ENCODE measurements at places on chromosomes 5 and 9.

GRCh38 chr9:77375956-77376532 lies 198.7 kb downstream of the VPS13A start:
- DNase-seq: no peak

DNA sequence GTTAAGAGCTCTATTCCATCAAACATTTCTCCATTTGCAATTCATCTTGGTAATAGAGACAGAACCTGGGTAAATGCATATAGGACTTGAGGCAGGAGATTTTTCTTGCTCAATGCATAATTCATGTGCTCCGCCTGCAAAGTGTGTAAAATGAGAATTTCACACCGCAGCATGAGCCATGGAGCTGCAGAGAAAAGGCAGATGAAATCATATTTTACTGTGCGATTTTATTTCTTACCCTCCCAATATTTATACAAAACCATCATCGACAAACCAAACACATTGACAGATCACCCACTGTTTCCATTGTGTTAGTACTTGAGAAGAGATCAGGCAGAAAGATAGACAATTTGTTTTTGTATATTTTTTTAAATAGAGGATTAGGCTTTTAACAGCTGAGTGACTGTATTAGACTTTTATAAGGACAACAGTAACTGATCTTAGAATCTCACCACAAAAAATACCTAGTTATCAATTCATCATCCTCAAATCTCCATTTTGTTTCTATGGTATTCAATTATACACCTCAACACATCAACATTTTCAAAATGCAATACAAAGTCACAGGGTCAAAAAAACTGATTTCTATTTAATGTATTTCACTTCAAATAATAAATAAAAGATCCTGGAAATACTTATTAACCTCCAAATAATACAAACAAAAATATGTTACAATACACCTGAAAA lies 191.1 kb downstream of the AP3B1 start:
- no peak for DNase-seq

- DNase-seq: no peak
Observed at GRCh38 chr5:81907012-81907635, 64.7 kb upstream of the ATG10 start.

GRCh38 chr9:88811511-88811910 lies 179.8 kb upstream of the S1PR3 start:
- DNase-seq: no peak

- DNase-seq: no peak
Observed at GRCh38 chr5:75235711-75236110, 967 bp downstream of the ANKRD31 start.

GRCh38 chr9:124743686-124744348 lies 27.3 kb downstream of the NR6A1 start:
- no peak for DNase-seq

- no peak for DNase-seq
Observed at GRCh38 chr9:22683700-22684075, 237.1 kb downstream of the DMRTA1 start.

DNA sequence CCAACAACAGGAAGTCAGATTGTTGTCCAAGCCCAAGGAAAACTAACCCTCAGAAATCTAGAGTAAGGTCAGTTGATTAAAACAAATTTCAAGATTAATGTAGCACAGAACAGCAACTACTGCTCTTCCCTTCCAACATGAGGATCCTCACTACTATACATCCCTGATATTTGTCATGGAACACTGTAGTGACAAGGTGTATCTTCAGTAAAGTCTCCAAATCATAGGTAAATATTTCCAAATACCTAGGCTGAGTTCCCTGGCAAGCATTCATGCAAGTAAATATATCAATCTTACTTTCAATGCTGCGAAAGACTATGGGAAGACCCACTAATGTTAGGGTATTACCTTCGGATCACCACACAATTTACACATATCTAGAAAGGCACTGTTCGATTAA lies 986.9 kb upstream of the ARRDC3 start:
- DNase-seq: no peak

DNA sequence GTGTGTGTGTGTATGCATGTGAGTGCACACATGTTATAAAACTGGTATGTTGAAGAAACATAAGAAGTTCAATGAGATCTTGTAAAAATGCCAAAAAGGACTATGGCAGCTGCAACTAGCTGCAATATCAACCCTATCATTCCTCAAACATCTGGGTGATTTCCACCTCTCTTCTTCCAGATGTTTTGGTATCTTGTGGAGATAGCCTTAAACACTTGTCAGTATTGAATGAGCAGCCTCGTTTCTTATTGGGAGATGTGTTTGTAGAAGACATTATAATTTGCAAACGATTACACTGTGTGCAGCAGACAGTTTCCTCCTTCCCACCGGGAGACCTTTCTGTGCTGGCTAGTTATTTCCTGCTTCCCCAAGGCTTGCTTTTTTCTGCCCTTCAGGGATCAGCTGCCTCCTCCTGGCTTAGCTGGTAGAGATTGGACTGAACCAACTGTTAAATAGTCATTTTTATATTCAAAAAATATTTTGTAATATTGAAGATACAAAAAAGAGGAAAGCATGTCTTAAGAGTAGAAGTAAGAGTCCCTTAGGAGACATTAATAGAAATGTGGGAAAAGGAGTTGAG lies 168.4 kb upstream of the MPDZ start:
- no peak for DNase-seq

- DNase-seq: no peak
Observed at GRCh38 chr9:130336027-130336610, 70.6 kb downstream of the HMCN2 start.

DNA sequence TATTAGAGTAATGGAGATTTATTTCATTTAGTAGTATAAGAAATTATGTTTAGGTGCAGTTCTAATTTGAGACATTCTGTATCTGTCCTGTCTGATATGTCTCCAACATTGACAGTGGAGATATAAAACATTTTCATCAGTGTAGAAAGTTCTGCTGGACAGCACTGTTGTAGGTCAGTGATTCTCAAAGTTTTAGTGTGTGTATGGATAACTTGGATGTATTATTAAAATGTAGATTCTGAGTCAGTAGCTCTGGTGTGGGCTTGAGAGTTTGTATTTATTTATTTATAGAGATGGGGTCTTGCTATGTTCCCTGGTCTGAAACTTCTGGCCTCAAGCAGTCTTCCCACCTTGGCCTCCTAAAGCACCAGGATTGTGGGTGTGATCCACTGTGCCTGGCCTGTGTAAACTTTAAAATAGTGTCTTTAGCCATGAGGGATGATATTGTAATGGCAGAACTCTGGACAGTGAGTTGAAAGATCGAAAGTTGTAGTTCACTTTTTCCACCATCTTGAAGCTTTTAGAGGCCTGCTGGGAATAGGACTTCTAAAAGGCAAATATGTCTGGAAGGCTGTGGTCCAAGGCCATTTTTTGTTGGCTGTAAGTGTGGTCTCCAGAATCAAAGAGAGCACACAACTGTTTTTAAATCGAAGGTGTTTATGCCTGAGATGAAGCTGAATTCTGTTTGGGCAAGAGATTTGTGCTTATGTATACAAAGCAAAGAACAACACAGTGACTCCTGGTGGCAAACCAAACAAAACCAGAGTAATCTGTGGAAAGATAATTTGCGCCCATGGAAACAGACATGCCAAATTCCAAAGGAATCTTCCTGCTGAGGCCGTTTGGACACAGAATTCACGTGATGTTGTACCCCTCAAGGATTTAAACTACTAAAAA lies 12.4 kb downstream of the UBAP1 start:
- DNase-seq: no peak

GRCh38 chr5:74272024-74272775 lies 368.3 kb downstream of the ENC1 start:
- no peak for DNase-seq

GRCh38 chr9:86997951-86998350 lies 50.6 kb upstream of the GAS1 start:
- DNase-seq: no peak

- no peak for DNase-seq
Observed at GRCh38 chr5:176856746-176857145, 42.4 kb downstream of the HK3 start.

DNA sequence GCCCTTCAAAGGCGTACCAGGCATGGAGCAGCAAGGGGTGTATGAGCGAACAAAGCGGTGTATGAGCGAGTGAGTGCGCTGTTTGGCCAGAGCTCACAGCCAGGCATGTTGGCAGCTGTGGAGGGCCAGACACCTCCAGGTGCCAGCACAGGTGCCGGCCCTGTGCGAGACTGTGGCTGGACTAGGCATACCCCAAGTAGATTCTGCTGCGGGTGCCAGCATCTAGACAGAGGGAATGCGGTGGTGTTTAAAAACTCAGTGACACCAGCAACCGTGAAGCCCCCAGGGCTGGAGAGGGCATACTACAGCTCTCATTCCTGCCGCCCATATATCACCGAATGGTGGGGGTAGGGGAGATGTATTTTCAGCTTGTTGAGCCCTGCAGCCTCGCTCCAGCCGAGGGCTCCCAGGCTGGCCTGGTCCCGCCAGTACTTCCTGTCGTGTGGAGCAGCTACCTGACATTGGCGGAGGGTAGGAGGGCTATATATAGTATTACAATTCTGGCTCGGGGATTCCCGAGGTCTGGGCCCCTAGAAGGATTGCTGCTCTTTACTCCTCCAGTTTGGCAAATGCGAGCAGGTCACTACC lies 1829.6 kb upstream of the NUDT12 start:
- DNase-seq: no peak

DNA sequence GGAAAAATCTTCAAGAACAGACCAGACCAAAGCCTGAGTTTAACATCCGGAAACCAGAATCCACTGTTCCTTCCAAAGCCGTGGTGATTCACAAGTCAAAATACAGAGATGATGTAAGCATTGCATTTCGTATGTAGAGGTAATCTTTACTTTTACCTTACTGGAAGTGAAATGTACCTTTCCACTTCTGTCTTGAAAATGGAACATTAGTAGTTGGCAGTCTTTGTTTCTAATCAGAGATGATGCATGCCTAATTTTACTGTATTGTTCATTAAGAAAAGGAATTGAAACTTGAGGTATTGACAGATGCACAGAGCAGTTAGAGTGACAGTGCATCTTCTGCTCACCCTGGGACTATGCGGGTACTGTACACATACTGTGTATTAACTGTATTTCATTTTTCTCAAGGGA lies 34.6 kb downstream of the HABP4 start:
- DNase-seq: no peak

- DNase-seq: no peak
Observed at GRCh38 chr5:76789991-76790581, 28.7 kb upstream of the F2RL1 start.

DNA sequence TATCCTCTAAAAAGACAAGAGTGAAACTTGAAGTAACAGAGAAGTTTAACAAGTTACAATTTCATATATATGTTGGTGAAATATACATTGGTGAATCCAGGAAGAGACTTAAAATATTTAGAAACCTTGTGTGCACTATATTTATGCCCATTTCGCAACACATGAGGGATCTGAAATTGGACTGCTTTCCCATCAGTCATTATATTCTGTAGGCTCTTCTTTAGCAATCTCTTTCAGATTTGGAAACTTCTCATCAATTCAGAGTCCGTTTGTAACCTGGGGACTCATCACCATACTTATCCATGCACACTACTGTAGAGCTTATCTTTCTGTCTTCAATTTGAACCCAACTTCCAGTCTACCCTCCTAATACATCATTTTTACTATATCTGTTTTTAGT lies 2.1 kb downstream of the ITGA1 start:
- DNase-seq: no peak

- no peak for DNase-seq
Observed at GRCh38 chr5:73605223-73606087, 20.5 kb upstream of the ARHGEF28 start.

GRCh38 chr5:42429694-42430093 lies 6.5 kb downstream of the GHR start:
- DNase-seq: no peak

GRCh38 chr9:38277601-38278200 lies 114.8 kb upstream of the ALDH1B1 start:
- DNase-seq: no peak

GRCh38 chr9:129289131-129289731 lies 111.2 kb upstream of the IER5L start:
- DNase-seq: no peak

DNA sequence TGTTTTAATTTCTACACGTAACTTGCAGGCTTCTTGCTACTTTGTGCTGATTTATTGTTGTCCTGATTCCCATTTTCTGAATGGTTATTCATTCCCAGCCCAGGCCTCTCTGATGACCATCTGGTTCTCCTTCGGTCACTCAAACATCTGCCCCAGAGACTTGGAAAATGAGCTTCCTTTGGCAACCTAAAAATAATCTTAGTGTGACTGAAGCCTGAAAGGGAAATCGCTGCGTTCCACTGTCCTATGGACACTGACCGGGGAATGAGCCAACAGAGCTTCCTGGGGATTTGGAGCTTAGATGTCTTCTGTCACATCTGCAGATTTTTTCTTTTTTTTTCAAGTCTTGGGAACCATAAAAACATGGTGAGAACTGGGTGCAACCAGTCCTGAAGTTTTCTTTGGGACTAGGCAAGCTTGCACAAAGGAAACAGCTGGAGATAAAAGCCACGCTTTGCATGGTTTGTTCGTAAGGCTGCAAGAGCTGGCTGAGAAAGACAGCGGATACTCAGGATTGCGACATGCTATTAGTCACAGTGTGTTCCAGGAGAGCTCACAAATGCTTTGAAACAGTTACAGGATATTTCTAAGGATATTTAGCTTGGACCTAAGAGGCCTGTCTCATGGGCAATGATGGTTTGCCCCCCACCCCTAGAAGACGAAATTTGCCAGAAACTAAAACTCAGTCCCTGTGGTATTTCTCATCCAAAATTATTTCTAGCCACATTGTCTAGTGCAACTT lies 146.2 kb downstream of the GOLPH3 start:
- no peak for DNase-seq

GRCh38 chr5:33968211-33969005 lies 16.1 kb downstream of the SLC45A2 start:
- no peak for DNase-seq

DNA sequence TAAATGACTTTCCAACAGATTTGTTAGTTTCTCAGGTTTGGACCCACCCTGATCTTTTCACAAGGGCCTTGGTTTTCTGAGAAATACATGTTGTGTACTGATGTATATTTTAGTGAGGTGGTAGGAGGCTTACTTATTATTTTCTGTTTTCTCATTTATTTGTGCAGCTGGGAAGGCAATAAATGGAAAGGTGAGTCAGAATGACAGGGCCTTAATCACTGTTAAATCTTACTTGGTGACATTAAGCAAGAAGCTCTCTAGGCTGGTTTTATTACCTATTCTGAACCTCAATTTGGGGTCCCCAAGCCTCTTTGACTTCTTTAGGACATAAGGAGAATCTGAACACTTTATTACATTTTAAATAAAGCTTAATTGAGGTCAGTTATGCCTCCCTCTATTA lies 214.0 kb upstream of the DAB2 start:
- DNase-seq: no peak
